ENCODE measurements at places on chromosomes 2 and 18.

DNA sequence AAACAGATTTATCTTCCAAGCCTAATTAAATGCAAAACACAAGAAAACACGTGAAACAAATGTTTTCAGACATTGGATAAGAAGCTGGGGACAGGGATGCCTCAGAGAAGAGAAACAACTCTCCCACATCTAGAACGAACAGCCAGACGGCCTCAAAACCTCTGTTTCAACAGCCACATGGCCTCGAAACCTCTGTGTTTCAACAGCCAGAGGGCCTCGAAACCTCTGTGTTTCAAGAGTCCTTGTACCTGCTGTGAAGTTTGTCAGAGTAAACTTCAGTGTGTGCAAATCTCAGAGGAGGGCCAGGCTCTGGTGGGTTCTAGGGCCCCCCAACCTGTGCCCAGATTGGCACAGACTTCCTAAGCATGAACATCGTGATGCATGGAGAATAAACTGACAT, 43.3 kb upstream of the NFATC1 start:
- no peak for DNase-seq

- DNase-seq = no peak
Observed at GRCh38 chr2:217142649-217143266, 282.9 kb upstream of the TNP1 start.

- no peak for DNase-seq
Observed at GRCh38 chr2:221962186-221962585, 336.6 kb downstream of the PAX3 start.

DNA sequence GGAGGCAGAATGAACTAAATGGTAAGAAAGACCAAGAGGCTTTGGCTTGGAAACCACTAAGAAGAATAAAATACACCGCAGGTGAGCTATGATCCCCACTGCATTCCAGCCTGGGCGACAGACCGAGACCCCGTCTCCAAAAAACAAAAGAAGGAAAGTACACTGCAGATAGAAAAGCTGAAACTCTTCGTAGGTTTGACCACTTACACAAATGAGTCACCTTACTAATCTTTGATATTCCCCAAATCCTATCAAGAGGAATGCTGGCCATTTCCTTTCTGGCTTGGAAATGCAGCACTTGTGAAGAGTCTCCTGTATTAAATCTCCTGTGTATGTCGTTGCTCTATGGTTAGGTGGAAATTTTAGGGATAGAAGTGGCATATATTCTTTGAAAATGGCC, 108.8 kb downstream of the MTCL1 start:
- DNase-seq = no peak

GRCh38 chr2:24492421-24493279, 1.6 kb downstream of the NCOA1 start:
- DNase-seq = no peak

GRCh38 chr2:145593991-145594614, 1074.2 kb upstream of the ZEB2 start:
- DNase-seq = no peak

- DNase-seq = no peak
Observed at GRCh38 chr2:186690786-186691185, 3.1 kb upstream of the FAM171B start.

DNA sequence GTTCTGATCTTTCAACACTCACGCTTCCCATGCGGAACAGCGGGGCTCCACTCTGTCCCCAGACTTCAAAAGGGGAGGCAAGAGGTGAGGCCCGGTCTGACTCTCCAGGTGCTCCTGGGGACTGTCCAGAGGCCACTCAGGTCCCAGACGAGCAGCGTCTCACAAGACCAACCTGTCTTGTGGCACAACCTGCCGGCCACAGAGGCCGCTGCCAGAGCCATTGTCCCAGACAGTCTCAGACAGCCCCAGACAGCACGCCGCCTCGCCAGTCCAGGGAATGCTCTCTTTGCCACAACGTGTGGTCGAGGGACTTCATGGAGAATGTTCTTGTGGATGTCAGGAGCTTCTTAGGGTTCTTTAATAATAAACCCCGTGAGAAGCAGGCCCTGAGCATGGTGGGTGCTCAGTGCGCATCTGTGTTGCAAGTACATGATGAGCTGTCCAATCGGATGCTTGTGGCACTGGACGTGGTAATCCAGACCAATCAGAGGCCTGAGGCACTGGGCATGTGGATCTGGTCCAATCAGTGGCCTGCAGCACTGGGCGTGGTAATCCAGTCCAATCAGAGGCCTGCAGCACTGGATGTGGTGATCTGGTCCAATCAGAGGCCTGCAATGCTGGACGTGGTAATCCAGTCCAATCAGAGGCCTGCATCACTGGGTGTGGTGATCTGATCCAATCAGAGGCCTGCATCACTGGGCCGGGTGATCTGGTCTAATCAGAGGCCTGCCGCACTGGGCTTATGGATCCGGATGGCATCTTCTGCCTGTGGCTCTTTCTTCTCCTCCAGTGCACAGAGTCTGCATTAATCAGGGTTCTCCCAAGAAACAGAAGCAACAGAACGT, 76.4 kb downstream of the TMEM18 start:
- no peak for DNase-seq

- DNase-seq = no peak
Observed at GRCh38 chr2:69774984-69775982, 33.3 kb downstream of the ANXA4 start.

DNA sequence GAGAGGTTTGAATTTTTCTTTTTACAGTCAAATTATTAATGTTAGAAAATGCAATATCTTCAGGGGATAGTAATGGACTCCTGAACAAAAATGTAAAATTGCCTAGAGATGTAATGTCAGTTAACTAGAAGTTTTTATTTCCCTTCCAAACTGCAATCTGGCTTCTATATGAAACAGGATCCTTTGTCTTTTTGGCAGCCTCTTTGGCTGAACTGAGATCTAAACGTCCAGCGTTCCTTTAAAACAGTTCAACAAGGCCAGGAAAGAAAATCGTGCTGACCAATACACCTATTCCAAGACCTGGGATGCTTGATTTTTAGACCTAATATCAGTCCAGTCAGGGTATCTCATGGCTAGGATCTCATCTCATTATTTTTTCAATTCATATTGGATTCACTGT, 245.5 kb downstream of the FIGN start:
- DNase-seq = no peak

DNA sequence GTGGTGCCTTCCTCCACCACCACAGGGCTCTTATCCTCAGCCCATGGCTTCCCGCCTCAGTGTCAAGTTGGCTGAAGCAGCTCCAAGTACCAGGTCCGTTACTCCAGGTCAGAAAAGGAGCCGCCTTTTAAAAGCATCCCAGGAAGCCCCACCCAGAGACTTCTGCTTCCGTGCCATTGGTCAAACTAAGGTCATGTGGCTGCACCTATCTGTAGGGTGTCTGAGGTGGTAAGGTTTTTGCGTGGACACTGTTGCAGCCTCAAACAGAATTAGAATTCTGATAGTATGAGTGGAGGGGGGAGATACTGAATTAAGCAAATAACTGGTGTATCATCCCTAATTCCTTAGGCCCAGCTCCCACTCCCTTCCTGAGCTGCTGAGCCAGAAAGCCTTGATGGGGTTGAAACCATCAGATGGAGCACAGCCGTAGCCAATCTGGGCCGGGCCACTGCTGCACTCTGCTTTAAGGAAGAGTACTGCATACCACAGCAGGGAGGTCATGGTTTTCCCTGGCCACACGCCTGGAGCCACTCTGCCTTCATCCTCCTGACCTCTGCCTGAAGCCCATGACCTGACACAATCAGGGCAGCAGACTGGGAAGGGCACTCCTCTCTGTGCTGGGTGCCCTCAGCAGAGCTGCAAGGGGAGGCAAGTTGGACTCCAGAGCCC, 8.4 kb downstream of the TMEM247 start:
- DNase-seq = no peak

- no peak for DNase-seq
Observed at GRCh38 chr18:63681449-63682340, 20.0 kb upstream of the SERPINB3 start.

GRCh38 chr18:26642440-26643348, 94.3 kb upstream of the KCTD1 start:
- no peak for DNase-seq

DNA sequence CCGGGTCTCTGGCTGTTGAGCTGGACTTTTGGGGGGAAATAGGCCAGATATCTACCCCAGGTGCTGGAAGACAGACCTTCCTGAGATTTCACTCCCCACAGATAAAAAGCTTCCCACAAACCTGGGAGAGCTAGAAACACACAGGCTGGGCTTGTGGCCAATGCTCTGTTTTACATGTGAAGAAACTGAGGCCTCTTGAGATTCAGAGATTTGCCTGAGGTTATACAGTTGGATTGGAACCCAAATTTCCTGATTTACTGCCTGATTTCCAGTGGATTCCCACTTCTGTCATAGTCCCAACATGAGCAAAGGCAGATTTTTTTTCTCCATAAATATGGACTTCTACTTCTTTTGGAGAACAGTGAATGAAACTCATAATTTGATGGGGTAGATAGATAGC, 360.2 kb downstream of the SETBP1 start:
- no peak for DNase-seq

- DNase-seq = no peak
Observed at GRCh38 chr2:11872247-11872947, 126.0 kb downstream of the LPIN1 start.

DNA sequence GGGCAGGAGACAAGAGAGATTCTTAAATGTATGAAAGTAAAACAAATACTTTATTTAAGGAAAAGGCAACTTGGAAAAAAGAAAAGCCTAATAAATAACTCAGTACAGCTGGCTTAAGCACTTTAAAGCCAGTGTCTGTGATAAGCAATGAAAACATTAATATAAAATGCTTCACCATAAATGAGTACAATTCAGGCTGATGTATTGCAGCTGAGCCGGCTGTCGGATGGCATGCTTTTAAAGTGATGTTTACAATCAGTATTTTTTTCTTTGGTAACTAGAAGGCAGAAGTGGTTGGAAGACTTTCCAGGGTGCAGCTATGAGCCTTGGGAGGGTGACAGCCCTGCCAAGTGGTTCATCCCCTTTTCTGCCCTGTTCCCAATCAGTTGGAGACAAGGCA, 58.7 kb upstream of the CELF4 start:
- no peak for DNase-seq

DNA sequence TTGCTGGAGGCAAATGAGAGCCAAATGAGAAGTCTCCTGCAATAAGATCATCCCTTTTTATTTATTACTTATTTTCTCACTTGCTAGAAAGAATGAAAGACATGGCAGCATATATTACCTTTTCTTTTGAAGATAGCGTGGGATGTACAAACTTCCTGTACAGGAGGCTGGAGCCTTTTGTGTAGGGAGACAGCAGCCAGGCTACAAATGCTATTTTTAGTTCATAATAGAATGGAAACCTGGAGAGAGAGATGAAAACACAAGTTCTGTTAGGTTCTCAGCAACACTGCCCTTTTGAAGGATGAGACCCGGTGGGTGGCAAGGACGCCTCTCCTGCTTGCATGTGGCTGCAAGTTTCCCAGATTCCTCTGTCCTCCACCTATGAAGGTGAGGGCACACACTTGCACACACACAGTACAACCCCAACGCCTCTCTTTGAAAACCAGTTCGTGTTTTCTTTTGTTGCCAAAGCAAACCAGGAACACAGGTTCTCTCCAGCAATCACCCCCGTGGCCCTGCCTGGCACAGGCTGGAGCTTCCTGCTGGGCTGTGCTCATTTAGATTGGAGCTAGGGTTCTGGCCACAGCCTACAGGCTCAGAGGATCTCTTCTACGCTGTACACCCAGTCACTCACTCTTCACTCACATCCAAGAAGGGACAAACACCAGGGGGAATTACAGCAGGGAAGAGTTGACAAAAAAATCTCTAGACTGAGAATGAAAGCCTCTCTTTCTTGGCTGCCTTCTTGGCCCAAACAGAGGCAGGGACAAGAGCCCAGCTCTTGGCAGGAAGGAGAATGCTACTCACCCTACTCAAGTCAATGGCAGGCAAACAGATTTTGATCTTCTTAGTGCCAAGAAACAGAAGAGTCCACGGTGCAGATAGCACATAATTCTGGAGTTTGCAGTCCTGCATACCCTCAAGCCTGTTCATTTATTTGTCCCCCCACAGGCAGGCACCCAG, 55.6 kb downstream of the MRPL35 start:
- DNase-seq = no peak

DNA sequence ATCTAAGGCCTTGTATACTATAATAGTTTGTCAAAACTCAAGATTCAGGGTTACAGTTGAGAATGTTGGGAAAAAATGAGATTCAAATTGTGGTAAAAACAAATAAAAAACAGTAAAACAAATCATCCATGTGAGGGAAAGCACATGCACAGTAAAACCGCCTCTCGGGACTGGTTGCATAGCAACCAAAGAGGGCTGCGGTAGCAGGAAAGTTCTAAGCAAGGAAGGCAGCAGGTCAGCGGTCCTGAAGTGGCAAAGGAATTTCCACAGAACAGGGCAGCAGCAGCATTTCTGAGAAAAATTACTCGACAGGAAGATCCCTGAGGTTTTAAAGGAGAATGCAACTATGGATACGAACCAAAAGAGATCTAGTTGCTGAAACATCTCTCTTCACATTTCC, 93.7 kb downstream of the DYNAP start:
- no peak for DNase-seq

- DNase-seq = no peak
Observed at GRCh38 chr18:4207383-4207985, 247.6 kb downstream of the DLGAP1 start.

GRCh38 chr2:160208655-160209515, 8.8 kb upstream of the ITGB6 start:
- DNase-seq = no peak

DNA sequence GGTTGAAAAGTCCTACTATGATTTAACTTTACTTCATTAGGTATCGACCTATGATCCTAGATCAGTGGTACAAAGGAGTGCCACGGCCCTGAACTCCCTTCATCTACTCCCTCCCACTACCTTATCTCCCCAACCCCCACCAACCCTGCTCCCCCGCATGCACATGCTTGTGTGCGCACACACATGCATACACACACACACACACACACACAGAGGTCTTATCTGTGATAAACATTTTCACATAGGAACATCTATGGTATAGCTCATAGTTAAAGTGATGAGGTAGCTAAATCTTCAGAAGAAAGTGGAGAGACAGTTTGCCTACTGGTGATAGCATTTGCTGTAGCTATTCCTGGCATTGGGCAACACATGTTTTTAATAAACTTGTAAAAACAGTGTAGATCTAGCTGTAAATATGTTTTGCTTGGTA, 471.3 kb downstream of the ZEB2 start:
- DNase-seq = no peak

DNA sequence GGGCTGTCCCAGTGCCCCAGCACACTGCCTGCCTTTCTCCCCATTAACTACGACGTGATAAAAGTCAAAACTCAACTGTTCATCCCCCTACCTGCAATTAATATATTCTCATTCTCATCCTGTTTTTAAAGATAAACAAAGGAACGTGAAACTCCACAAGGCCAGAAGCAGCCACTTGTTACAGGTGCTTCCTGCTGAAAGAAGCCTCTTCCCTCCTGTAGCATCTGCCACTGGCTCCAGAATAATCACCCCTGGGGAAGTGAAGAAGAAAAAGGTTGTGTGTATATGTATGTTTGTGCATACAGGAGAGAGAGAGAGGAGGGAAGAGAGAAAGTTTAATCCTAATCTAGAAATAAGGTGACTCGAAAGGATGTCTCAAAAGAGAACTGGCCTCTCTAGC, 27.1 kb downstream of the KIAA2012 start:
- no peak for DNase-seq

- no peak for DNase-seq
Observed at GRCh38 chr18:45090526-45091140, 409.9 kb downstream of the SETBP1 start.

Measured in GM06990 (cell line).